B cell (primary cell): ENCODE measurements at places on chromosomes 5 and 9.

DNA sequence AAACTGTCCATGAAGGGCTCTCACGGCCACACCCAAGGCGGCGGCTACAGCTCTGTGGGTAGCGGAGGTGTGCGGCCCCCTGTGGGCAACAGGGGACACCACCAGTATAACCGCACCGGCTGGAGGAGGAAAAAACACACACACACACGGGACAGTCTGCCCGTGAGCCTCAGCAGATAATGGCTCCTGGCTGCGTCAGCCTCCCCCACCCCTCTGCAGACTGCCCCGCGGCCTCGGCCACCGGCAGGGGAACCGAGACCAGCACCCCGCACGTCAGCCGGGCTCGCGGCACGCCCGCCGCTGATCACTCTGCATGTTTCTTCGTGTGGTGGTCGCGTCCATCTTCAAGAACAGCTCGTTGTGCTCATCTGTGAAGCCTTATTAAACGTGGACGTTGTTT lies 41.5 kb downstream of the TENT4A start:
- DNase-seq: no peak

DNA sequence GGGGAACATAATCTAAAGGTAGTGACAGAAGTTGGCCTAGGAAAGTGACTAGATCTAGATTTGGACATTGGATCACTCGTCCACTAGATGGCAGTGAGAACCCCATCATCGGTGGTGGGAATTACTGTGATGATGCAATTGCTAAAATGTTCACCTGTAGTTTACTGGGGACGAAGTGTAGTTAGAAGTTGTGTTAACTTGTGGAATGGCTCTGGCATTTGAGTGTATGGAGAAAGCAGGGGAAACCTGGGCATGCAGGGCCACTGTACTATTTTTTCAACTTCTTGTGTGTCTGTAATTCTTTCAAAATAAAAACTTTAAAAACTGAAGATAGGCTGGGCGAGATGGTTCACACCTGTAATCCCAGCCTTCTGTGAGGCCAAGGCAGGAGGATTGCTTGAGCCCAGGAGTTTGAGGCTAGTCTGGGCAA lies 75.5 kb downstream of the PHAX start:
- peak; percentile 79 for DNase-seq

DNA sequence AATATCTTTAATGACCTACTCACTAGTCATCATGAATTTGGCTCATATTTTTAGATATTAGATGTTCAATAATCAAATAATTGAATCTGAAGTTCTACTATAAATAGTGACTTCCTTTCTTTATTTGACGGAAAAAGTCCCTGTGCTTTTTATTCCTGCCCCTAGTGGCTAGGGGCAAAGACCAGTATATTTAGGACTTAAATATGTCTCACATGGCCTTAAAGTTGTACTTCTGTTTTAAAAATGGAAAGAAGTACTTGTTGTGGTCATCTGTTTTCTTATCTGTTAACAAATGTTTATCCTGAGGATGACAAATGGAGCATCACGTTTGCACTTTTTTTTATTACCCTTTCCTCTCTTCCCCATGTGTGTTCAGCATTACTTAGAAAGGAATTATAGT lies 89.2 kb upstream of the GRHPR start:
- peak; percentile 38 for DNase-seq

DNA sequence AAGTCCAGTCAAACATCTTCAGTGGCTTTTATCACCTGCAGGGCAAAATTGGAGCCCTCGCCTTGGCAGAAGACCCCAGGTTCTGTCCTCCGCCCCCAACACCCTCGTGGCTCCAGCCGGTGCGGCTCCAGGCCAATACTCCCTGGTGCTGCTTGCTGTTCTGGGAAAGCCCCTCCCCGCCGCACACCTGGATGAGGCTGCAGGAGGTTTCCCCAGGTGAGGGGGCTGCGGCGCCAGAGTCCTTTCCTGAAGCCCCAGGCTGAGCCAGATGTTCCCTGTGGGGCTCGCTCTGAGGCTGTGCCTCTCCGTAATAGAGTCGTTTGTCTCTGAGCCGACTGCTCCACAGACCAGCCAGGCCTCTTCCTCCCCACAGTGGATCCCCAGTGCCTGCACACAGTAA lies 375.4 kb upstream of the IRX1 start:
- DNase-seq: no peak

DNA sequence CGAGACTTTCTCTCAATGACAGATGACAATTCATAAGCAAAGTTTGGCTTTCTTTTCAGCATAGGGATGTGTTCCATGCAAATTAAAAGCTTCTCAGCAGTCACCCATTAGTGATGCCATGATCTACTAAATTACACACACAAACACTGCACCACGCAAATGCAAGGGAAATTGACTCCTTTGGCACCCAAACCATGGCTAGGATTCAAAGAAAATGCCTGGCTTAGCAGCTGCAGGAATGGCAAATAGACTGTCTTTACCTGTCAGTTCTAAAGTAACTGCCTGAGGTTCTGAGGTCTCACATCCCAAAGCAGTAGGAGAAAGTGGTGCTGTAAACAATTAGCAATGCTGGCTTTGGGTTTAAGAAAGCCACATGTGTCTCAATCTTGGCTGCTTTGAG lies 108.6 kb upstream of the ATP10B start:
- no peak for DNase-seq

GRCh38 chr9:90032296-90033027 lies 427.6 kb downstream of the GADD45G start:
- DNase-seq: no peak

DNA sequence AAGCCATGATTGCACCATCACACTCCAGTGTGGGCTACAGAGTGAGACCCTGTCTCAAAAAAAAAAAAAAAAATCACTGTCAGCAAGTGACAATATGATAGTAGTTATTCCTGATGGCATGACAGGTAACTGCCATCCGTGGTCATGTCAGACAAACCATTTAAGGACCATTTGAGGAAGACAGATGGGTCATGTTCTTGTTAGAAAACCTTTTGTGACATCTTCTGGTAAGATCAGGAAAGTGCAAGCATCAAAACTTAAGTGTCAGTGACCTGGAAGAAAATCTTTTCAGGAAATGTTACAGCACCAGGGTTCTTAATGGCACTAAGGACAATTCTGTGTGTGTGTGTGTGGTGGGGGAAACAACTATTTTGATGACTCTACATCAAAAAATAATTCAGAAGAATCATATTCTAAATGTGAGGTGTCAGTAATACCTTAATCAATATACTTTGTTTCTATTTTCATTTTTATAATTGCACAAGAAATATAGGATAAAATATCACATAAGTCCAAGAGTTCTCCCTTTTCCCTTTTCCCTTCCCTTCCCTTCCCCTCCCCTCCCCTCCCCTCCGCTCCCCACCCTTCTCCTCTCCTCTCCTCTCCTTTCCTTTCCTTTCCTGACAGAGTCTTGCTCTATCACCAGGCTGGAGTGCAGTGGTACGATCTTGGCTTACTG lies 17.8 kb downstream of the SLC38A9 start:
- DNase-seq: no peak

DNA sequence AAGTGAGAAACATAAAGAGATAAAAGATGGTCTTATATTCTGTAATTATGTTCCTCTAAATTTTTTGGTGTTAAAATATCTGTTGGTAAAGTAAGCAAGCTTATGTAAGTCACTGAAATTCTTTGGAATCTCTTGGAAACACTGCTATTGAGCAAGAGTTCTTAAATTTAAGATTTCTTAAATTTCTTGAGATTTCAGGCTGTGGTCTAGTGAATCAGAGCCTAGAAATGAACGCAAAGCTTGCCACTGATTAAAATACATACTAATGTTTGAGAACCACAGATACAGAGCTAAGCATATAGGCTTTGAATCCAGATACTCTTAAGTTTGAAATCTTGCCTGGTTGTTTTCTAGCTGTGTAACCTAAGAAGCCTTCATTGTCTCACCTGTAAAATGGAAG lies 133.4 kb downstream of the TRPM3 start:
- no peak for DNase-seq
